ENCODE measurements at places on chromosomes 5 and 9.

DNA sequence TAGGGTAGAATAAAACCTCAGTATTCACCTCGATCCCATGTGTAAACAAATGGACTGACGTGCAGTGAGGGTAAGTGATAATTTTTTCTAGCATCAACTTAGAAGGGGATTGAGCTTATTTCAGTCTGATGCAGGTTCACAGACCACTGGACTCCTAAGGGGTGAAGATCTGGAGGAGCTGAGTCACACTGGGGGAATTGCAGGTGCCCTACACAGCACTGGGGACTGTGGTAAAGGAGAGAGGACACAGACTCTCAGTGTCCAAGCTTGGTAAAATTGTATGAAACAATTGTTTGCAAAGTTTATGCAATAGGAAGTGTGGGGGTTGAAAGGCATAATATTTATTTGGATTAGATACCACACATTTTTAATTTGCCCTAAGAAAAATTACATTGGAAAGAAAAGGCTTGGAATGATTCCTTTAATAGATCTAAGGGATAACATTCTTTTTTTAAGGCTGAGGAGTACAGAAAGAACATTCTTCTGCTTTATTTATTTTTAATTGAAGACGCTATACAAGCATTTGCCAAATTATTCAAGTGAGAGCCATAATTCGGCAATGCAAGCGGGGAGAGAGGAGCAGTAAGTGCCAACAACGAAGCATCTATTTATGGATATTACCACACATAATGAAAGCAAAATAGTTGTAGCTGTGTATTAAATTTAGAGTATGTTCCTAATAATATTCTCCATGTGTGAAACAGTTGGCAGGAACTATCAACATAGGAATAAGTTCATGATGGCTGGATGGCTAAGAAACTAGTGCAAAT, 766.9 kb upstream of the ADAMTS16 start:
- DNase-seq, result no peak

GRCh38 chr5:104498281-104498680, 935.7 kb upstream of the NUDT12 start:
- DNase-seq, result no peak

DNA sequence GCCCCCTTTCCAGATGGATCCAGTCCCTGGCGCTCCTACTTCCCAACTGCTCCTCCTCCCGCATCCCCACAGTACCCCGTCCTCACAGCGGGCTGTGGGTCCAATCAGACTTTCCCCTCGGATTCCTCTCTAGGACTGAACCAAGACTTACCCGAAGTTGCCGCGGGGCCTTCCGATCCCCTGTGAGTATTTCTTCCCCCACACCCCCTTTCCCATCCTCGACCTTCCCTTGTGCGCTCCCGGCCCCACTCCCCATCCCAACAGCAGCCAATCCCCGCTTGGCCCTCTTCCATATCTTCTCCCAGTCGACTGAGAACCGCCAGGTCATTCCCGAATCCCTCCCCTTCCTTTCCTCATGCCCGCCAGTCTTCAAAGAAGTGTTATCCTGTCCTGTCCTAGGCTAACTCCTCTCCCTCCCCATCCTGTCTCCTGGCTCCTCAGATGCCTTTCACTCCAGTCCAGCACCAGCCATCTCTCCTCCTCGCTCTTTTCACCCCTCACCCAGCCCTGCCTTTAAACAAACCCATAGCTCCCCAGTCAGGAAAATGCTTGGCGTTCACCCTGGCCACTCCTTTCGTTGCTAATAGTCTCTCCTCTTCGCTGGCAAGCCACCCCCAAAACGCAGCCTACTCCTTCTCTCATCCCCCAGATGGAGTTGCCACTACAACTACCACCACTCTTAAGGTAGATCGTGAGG, 646 bp downstream of the SWI5 start:
- DNase-seq, result no peak

DNA sequence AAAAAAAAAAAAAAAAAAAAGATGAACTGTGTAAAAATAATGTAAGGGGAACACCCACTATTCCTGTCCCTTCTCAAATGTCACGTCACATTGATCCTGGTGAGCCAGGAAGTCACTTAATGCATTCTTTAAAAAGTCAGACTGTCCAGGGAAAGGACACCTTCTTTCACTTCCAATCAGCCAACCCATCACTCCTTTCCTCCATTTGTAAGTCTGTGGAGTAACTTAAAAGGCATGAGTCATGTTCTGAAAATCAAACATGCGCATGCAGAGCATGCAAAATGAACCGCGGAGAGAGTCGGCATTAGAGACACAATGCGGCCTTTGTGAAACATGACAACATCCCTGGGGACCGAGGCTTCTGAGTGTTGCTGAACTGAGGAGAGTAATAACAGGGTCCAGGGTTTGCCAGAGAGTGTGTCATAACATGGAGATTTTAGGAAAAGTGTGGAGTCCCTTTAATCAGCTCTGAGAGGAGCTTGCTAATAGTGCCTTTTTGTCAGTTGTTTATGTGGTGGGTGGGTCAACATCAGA, 77.6 kb upstream of the SEMA6A start:
- DNase-seq, result no peak

- DNase-seq, result no peak
These were observed 169.8 kb downstream of the SMC2 start for GRCh38 chr9:104263942-104264341.

DNA sequence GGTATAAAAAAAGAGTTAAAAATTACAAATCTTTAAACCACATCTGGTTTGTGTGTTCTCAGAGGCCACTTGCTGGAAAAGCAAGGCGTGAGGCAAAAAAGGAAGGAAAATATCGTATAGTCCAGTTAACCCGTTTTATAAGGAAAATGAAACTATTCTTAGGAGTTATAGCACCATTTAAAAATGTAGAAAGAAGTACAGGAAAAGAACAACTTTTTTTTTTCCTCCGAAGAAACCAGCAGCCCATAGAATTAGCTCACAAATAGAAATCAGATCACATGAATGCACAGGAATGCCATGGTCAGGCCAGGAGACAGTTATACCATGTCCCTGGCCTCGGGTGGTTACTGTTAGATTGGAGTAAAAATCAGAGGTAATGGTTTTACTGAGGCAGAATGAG, 241.6 kb downstream of the FBXL7 start:
- no peak for DNase-seq

DNA sequence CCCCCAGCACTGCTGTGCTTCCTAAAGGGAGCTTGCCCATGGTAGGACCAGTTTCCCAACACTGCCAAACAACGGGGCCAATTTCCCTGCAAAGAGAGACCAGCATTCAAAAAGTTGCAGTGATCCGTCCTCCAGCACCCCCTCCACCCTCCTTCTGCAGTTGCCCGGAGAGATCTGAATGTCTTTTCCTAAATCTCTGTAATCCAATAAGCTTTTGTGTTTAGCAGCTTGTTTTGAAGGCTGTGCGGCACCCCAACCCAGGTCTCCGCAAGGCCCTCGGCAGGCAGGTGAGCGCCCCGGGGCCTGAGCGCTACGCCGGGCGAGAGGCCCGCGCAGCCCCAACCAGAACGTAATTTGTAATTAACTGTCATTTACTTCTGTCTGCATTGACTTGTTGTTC, 366.9 kb upstream of the IRX2 start:
- DNase-seq, result no peak

DNA sequence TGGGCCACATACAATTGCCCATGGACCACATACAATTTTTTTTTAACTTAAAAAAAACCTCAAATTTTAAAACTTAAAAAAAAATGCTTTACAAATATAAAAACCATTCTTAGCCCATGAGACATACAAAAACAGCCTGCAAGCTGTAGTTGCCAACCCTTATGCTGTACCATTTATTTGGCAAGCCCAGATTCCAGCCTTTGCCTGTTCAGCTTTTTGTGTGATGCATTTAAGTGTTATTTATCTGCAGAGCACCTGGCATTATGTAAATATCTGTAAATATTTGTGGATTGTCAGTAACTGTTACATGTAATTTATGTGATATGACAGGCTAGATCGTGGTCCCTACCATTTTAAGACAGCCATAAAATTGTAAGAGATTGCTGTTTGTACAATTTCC, 32.6 kb downstream of the HEXB start:
- no peak for DNase-seq

- DNase-seq, result no peak
These were observed 17.4 kb downstream of the GFI1B start for GRCh38 chr9:132995879-132996278.

- no peak for DNase-seq
These were observed 76.1 kb downstream of the C9orf50 start for GRCh38 chr9:129544761-129545160.

DNA sequence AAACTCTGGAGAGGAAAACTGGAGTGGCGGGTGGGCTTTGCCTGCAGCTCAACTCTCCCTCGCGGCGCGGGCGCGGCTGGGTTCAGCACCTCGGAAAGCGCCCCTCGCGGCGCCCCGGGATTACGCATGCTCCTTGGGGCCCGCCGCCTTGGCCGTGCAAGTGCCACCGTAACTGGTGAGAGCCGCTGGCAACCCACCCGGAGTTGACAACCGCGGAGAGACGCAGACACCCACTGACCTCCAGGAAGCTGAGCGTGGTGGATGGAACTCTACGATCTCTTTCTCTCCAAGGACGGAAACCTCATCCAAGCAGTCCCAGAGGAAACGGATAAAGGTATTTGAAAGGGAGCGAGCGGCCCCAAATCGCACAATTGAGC, 194 bp upstream of the RXFP3 start:
- DNase-seq, result no peak

DNA sequence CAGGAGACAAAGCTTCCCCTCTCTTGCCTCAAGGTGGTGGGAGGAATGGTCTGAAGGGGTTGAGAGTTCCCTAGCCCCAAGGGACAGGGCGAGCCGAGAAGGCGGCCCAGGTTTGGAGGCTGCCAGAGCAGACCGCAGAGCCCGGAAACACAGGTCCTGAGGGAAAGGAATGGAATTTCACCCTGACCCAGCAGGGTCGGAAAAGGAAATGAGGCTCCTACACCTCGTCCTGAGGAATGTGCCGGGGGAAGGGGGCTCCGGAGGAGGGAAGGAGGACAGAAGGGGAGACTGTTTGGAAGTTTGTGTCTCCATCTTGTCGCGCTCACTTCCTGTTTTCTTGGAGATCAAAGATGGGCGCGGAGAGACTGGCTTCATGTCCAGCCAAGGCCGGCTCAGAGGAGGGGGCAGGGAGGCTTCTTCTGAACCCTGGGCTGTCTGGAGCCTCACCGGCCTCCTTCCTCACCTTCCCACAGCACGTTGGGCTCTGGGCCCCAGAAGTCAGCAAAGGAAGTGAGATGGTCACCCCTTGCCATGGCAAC, 9.6 kb downstream of the ENG start:
- no peak for DNase-seq

Data from activated CD8-positive, alpha-beta memory T cell treated with anti-CD3 and anti-CD28 coated beads for 4 hours (primary cell).